Suprapubic skin (tissue), 4 donors: ENCODE measurements at places on chromosomes 2 and 18. TPM values are rescaled to one million over a fixed set of nuclear protein-coding genes. Genes with fewer than 3 reads are reported as not detected.

- H3K27me3 ChIP-seq, result no peaks in the 10 kb centered on the region
- no peak overlapping the region for H3K4me3 ChIP-seq
- no peaks in the 10 kb centered on the region for H3K36me3 ChIP-seq
- no peak overlapping the region for H3K27ac ChIP-seq
- DNase-seq, result no peak
- H3K4me1 ChIP-seq, result peaks cover 18% of the 10 kb centered on the region
These were observed 94.8 kb downstream of the PLB1 start for GRCh38 chr2:28590496-28591301.

- H3K27me3 ChIP-seq, result no peaks in the 10 kb centered on the region
- H3K36me3 ChIP-seq, result no peaks in the 10 kb centered on the region
- H3K4me1 ChIP-seq, result peaks cover 46% of the 10 kb centered on the region
- H3K27ac ChIP-seq, result peak overlapping the region; percentile 92
- peak; percentile 88 for DNase-seq
- H3K4me3 ChIP-seq, result peak overlapping the region; percentile 81
These were observed 2.4 kb downstream of the EPAS1 start for GRCh38 chr2:46299365-46300263.

GRCh38 chr2:9847140-9847539, 3.9 kb downstream of the TAF1B start:
- peaks cover 19% of the 10 kb centered on the region for H3K36me3 ChIP-seq
- H3K4me1 ChIP-seq, result peaks cover 48% of the 10 kb centered on the region
- H3K27ac ChIP-seq, result peak overlapping the region; percentile 6
- no peaks in the 10 kb centered on the region for H3K27me3 ChIP-seq
- no peak overlapping the region for H3K4me3 ChIP-seq

DNA sequence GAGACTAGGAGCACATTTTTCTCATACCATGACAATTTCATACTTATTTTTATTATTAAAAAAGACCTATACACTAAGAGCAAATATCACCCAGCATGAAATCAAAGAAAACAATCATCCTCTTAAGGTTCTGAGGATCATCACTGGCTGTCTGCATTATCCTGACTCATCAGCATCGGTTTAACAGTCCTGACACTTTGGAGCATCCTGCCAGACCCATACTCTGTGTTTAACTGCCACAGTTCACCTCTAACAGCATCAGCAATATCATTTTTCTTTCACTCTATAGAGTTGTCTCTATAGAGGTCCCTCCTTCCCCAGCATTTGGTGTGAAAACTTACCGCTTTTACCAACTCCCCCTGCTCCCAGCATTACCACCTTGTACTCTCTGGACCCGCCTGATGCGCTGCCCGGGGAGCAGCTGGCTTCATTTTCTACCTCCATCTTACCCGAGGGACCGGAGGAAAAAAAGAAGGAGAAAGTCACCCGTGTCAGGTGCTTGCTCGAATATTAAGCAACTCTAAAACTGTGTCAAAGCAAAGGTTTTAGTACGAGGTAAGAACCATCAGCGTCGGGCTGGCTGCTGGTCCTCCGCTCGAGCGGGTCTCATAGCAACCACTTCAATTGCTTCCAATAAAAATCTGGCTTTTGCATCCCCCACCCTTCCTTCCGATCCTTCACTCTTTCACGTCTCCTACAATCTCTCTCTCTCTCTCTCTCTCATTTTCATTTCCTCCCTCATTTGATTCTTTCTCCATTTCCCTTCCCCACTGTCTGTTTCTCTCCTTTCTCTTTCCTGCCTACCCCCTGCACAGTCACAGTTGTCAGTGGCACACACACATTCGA, at the start of gene RIT2:
TSS of gene RIT2 (minus strand) at position 610 of the 846 bp plus-strand sequence.
- no peaks in the 10 kb centered on the region for H3K27me3 ChIP-seq
- no peaks in the 10 kb centered on the region for H3K4me1 ChIP-seq
- H3K27ac ChIP-seq, result no peak within 1 kb of the TSS
- no peak for DNase-seq
- no peak within 1 kb of the TSS for H3K4me3 ChIP-seq

Gene SLC35F6
- 85.9 TPM for total RNA-seq

Gene LIMS3
- 1.4 TPM for total RNA-seq

Gene SLC23A3
- total RNA-seq, result 3.2 TPM
